Heart left ventricle (tissue), 16 donors: ENCODE measurements at places on chromosomes 11 and 22. TPM values are rescaled to one million over a fixed set of nuclear protein-coding genes. Genes with fewer than 3 reads are reported as not detected.

DCDC1 gene
- total RNA-seq = not detected

C2CD2L gene
- 8.9 TPM for total RNA-seq

TMEM191C gene
- 0.72 TPM for total RNA-seq

- no peak for DNase-seq
- no peak overlapping the region for H3K27ac ChIP-seq
- H3K36me3 ChIP-seq = no peaks in the 10 kb centered on the region
- H3K27me3 ChIP-seq = no peaks in the 10 kb centered on the region
- no peaks in the 10 kb centered on the region for H3K4me1 ChIP-seq
- H3K4me3 ChIP-seq = no peak overlapping the region
Measured at GRCh38 chr11:131331010-131331409, 39.4 kb upstream of the NTM start.

DNA sequence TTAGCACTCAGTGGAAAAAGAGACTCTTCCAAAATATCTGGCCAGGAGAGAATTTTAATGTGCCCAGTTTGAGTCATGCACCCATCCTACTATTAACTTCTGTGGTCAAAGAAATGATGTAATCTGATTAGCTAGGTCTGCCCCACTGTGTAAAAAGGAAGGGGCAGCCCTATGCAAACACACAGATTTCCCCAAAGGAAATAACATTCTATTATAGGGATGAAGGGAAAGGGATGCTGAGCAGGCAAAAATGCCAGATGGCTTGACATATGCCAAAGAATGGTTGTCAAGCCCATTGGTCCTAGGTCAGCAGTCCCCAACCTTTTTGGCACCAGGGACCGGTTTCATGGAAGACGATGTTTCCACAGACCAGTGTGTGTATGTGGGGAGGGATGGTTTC is 43.3 kb upstream of the PAK1 start:
- no peak for DNase-seq
- H3K36me3 ChIP-seq = no peaks in the 10 kb centered on the region
- H3K27me3 ChIP-seq = no peaks in the 10 kb centered on the region

DNA sequence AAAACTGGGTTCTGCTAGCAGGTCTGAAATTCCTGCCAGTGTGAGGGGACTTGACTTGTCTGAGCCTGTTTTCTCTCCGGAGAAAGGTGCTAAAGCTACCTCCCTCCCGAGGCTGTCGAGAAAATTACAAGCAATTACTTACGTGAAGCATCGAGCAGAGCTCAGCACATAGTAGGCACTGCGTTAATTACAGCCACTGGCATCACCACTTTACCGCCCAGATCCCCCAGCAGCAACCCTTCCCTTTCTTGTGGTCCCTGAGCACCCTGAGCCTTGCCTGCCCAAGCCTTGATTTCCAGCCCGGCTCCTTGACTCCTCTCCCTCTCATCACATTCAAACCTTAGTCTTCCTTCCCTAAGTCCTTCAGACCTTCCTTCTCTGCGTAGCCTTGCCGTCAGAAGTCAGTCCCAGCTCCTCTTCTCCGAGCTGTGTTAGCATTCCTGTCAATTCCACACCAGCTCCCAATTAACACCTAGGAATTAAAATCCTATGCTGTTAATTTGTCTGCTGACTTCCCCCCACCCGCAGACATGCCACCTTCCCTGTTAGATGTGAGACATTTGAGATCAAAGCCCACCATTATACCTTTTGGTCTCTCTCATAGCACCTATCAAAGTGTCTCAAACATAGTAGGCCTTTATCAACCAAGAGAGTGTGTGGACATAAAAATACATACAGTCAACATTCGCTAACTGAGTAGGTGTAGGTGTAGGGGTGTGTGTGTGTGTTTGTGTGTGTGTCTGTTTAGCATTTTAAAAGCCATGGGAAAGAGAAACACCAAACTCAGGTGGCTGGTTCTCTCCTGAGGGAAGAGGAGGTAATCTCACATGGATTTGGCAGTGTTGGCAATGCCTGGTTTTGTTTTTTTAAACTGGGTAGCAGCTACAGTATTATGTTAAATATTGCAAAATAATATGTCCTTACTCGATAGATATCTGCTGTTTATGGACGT is 2.8 kb upstream of the KCNJ5 start:
- no peak overlapping the region for H3K27ac ChIP-seq
- peaks cover 2% of the 10 kb centered on the region for H3K4me1 ChIP-seq
- H3K4me3 ChIP-seq = no peak overlapping the region
